ENCODE measurements at places on chromosomes 2 and 18.

DNA sequence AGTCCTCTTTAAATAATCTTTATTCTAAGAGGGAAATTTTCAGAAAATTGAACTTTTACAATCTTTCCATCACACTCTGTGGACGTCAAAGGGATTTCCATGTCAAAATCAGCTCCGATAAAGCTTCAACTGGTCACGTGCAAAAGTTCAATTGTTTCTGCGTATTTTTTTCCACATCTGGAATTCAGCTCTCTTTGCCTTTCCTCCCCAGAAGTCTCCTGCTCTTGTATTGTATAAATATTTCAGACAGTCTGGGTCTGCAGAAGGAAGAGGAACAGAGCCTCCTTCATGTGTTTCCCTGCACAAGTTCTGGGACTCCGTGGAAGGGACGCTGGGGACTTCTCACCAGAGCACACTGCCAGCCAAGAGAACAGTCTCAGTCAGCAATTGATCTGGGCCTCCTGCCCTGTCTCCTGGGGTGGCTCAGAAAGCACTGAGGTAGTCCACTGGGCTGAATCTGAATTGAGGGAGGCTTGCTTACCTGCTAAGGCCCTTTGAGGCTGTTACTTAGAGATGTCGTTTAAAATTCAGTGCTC lies 251.5 kb downstream of the TFCP2L1 start:
- DNase-seq: no peak

DNA sequence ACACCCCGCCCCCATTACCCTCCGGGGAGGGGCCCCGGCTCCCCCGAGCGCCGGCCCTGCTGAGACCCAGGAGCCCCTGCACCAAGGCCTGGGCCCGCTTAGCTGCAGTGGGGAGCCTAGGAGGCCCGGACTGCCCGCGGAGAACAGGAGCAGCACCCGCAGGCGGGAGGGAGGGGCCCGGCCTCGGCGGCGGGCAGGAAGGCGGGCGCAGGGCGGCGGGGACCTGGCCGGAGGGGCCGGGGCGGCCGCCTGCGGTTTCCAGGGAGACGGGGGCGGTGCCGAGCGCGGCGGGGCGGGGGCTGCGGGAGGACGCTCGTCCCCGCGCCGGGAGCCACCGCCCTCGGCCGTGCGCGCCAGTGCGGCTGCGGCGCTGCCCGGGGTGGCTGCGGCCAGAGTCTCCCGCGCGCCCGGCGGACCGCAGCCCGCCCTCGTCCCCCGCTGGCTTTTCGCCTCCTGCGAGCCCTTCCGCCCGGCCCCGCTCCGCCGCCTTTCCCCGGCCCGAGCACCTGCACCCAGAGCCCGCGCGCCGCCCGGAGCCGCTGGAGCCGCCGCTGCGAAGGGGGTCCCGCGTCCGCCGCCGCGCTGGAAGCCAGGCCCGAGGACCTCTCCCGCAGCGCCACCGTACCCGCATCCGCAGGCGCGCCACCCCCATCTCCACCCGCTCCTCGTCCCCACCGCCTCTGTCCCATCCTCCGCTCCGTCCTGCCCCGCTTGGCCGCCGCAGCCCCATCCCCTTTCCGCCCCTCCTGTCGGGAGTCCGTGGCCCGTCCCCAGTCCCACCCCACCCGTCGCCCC lies 17.2 kb downstream of the GPC1 start:
- no peak for DNase-seq

DNA sequence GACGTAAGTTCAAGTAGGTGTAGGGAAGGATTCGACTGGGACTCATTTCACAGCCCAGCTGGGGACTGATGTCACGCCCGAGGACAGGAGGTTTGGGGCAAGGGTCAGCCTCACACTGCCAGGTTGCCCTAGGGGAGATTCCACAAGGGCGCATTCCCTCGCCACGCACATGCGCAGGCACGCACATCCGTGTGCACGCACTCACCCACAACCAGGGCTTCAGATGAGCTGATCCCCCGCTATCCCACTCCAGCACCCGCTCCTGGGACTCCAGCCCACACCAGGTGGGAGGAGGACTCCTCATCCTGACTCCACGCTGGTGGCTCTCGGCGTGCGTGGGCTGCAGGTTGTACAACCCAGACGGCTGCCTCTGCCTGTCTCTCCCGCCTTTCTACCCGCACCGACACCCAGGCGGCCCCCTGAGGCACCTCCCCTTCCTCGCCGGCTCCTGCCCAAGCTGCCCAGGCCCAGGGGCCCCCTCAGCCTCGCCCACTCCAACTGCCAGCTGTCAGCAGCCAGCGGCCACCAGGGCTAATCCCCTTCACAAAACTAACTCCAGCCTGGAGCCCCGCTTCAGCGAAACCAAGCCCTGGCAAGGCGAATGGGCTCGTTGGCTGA lies 47.8 kb upstream of the FOSL2 start:
- DNase-seq: no peak

- DNase-seq: no peak
Measured at GRCh38 chr2:99899882-99900281, 242.5 kb downstream of the AFF3 start.

DNA sequence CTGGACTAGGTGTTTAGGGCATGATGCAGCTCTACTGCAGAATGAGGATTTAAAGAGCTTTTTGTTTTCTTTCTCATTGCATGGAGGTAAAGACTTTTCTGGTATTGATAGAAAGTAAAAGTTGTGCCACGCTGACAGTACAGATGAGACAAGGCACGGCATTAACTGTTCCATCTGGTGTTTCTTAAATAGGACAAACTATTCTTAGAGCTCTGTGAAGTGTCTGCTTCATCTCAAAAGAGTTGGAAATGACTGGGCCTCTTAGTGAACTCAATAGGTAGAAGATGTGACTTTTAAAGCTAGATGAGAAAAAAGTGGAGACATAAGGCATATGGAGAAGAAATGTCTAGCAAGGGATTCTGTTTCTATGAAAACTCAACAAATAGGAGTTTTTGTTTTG lies 321.8 kb downstream of the RPRM start:
- DNase-seq: no peak

- DNase-seq: no peak
Measured at GRCh38 chr2:128765811-128766210, 447.1 kb upstream of the HS6ST1 start.
